ENCODE measurements at places on chromosomes 6 and 20.

DNA sequence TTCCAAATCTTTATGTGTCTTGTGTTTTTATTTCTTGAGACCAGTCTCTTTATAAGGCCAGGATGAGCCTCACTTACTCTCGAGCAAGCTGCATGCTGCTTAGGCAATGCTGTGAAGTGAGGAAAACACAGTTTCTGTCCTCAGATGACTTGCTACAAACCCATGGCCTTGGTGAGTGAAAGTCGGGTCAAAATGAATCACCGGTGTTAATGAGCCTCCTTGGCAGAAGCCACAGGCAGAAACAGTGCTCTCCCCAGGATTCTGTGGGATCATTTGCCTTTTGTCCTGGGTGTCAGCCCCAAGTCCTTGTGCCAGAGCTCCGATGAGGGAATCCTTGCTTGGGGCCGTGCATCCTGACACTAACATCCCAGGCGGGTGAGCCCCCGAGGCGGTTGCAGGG, 482.5 kb downstream of the QKI start:
- DNase-seq: no peak

DNA sequence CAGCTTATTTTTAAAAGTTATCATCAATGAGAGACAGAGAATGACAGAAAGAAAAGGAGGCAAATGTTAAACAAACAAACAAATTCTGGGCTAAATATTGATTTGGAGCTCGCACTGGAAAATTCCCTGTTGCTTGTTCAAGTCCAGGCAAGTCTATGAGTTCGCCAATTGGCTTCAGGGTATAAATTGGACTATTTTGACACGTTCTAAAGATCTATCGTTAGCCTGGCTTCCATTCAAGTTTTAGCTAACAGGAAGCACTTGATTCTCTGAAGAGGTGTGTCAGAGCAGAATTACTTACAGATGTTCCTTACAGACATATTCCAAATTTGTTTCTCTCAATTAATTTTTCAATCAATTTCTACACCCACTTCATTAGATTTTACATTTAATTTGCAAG, 15.8 kb upstream of the RFPL4B start:
- no peak for DNase-seq

- peak; percentile 41 for DNase-seq
Observed at GRCh38 chr20:60137657-60138245, 179.5 kb downstream of the CDH26 start.

GRCh38 chr6:144590532-144590931, 305.4 kb downstream of the UTRN start:
- DNase-seq: no peak

- peak; percentile 42 for DNase-seq
Observed at GRCh38 chr6:137094411-137095008, 49.7 kb upstream of the IL20RA start.
